Activated CD4-positive, alpha-beta T cell treated with anti-CD3 and anti-CD28 coated beads for 4 hours (primary cell): ENCODE measurements at places on chromosomes 7 and 10.
A peak's percentile ranks its signal among the peaks of the same experiment; 100 is the strongest.

- no peak for DNase-seq
These were observed 167.6 kb downstream of the ANK3 start for GRCh38 chr10:60222047-60222446.

- DNase-seq, result no peak
These were observed 733.9 kb upstream of the SORCS1 start for GRCh38 chr10:107898392-107898791.

DNA sequence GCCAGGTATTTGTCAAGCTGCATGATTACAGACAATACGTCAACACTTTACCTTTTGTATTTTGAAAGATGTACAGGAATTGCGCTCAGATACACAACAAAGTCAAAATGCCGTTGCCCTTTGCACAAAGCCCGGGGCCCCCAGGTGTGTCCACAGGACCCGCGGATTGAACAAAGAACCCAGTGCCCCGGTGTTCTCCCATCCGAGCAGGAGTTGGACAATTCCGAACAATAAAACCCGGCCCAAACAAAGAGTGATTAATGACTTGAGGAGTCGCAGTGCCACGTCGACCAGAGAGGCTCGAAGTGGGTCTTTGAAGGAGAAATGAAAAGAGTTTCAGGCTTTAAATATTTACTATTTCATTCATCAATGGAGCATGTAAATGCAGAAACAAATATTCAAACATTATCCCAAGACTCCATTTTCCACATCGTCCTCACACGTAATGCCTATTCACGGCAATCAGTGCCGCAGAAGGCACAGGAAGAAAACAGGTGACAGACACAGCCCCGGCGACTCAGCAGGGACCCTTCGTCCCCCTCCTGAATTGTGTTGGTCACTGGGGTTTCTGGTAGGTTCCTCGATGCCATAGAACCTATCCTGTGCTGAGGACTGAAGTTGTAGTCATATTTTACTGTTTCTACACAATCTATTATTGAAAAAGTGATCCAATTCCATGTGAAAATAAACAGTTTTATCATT lies 70.9 kb upstream of the MGMT start:
- DNase-seq, result no peak

DNA sequence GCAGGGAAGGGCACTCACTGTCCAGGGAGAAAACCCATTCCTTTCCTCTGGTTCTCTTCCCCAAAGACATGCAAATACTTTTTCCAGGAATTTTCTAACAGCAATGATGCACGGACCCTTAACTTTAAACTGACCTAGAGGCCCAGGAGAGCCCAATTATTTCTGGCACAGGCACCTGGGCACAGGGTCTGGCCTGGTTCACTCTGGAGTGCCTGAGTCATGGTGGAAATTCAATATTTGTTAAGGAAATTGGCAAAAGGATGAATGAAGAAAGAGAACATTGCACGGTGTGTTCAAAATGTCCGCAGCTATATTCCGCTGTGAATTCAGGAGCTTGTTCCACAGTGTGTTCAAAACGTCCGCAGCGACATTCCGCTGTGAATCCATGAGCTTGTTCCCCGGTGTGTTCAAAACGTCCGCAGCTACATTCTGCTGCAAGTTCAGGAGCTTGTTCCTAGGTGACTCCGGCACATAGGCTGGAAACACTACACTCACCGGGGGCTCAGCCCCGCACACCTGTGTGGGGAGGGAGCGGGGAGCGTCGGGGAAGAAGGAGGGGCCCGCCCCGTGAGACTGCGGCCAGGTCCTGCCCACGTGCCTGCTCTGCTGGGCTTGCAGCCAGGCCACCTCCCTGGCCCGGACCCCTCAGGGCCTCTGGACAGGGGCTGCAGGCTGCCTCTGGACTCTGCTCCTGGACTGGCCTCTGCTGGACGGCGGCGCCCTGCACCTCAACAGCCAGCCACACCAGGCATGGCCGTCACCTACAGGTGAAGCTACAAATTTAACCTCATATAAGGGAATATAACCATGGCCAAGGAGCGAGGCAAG lies 72.0 kb upstream of the FAM20C start:
- DNase-seq, result no peak

GRCh38 chr10:33186150-33186549 lies 148.3 kb downstream of the NRP1 start:
- DNase-seq, result no peak

DNA sequence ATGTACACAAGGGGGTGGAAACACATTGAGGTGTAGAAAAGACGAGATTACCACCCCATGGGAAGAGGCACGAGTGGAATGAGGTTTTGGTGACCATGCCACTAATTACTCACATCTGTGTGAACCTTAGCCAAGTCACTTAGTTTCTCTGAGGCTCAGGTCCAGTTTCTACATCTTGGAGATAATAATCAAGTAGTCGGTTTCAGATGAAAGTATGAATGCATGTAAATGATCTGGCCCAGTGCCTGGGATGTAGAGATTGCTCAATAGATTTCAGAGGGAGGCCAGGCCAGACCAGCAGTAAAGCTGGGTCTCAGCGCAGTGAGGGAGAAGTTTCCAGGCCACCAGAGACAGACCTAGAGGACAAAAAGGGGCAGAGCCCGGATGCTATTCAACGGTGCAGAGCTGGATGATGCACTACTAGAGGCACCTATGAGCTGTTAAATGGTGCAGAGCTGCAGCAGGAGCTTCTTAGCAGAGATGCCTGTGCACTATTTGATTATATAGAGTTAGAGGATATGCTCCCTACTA lies 725.1 kb downstream of the GRID1 start:
- no peak for DNase-seq

GRCh38 chr10:101939729-101940128 lies 96.1 kb upstream of the KCNIP2 start:
- DNase-seq, result no peak

DNA sequence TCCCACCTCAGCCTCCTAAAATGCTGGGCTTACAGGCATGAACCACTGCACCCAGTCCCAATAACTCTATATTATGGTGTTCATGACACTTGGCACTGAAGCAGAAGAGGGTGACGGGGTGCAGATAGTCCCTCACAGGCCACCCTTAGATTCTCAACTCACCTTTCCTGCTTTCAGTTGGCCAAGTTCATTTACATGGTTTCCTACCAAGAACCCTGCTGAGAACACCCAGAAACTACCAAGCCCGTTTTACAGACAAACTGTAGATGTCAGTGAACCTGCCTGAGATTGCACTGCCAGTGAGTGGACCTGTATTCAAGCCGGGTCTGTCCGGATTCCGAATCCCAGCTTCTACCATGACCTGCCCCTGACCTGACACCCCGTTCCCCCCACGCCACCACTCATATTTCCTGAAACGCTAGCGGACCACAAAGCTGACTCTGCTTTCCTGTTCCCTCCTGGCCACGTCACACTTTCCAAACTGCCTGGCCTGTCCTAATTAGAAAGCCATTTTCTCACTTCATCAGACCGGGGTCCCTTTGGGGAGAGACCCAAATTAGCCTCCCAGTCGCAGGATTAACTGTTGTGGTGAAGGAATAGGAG lies 17.3 kb downstream of the GRID2IP start:
- DNase-seq, result no peak

DNA sequence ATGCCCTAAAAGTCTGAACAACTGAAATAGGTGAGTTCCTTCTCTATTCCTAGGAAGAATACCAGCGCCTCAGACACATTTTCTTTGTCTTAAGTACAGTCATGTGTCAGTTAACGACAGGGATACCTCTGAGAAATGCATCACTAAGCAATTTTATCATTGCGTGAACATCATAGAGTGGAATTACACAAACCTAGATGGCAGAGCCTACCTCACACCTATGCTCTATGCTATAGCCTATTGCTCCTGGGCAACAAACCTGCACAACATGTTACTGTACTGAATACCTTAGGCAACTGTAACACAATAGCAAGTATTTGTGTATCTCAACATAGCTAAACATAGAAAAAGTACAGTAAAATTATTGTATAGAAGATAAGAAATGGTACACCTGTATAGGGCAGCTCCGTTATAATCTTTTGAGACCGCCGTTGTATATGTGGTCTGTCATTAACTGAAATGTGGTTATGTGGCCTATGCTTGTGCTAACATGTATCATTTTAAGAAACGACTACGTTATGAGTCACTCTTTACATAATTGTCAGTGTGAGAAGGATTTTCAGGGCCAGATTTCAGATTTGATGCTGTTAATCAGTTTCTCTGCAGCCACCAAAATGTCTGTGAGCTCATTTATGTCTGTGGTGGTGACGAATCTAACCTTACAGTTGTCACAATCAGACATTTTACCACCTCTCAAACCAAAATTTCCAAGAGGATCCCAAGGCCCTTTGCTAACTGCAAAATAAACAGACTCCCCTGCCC lies 66.1 kb upstream of the STK17A start:
- no peak for DNase-seq

GRCh38 chr7:135736586-135737305 lies 8.8 kb upstream of the SLC13A4 start:
- DNase-seq, result no peak

DNA sequence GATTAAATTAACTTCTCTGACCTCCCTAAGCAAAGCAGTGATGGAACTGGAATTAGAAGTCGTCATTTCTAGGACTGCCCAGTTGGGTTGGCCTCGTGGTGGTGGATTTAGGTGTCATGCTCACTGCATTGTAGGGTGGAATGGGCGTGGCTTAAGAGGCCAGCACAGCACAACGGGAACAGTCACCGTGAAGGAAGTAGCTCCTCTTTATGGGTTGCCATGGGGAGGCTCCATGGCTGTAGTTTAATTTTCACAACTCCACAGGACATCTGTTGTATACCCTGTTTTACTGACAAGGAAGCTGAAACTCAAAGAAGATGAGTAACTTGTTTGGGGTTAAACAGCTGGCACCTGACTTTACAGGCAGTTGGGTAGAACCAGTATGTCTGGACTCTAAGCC lies 208.3 kb downstream of the CELF2 start:
- DNase-seq, result peak; percentile 62

DNA sequence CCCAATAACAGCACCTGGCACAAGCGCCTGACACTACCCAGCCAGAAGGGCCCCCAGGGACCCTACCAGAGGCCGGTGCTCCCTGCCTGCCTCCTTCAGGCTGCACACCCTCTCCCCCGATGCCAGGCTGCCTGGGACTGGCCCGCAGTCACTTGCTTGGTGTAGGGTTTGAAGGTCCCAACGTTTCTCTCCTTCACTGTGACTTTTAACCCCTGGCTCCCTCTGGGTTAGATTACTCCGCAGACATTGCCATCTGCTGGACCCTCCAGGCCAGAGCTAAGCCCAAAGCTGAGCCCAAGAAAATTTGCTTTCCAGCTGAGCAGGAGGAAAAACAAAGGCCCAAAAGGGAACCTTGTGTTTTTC lies 6.9 kb downstream of the CDHR1 start:
- no peak for DNase-seq

- DNase-seq, result no peak
These were observed 217.1 kb downstream of the DIP2C start for GRCh38 chr10:472241-472910.

DNA sequence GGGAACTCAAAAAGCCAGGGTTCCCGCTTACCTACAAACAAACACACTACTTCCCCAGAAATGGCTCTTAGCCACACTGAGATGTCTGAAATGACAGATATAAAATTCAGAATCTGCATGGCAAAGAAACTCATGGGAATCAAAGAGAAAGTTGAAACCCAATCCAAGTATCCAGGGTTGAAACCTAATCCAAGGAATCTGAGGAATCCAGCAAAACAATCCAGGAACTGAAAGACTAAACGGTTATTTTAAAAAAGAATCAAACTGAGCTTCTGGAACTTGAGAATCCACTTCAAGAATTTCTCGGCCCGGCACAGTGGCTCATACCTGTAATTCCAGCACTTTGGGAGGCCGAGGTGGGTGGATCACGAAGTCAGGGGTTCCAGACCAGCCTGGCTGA lies 568.8 kb downstream of the POM121L12 start:
- no peak for DNase-seq

DNA sequence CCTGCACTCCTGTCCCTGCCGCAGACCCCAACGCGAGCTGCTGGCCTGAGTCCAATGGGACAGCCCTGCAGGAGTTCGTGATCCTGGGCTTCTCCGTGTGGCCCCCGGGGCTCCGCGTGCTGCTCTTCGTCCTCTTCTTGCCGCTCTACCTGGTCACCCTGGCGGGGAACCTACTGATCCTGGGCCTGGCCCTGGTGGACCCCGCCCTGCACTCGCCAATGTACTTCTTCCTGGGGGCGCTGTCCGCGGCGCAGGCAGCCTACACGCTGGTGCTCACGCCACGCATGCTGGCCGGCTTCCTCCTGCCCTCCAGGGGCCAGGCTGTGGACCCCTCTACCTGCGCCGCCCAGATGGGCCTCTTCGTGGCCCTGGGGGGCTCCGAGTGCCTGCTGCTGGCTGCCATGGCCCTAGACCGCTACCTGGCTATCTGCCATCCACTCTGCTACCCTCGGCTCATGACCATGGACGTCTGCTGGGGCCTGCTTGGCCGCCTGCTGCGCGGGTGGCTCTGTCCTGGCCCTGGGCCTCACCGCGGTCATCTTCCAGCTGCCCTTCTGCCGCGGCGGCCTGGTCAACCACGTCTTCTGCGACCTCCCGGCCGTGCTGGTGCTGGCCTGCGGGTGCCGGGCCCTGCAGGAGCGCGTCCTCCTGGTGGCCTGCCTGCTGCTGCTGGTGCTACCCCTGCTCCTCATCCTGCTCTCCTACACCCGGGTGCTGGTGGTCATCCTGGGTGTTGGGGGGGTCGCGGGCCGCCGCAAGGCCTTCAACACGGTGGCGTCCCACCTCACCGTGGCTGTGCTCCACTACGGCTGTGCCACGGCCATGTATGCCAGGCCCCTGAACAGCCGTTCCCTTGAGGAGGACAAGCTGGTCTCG lies 71.7 kb downstream of the RBAK start:
- no peak for DNase-seq

DNA sequence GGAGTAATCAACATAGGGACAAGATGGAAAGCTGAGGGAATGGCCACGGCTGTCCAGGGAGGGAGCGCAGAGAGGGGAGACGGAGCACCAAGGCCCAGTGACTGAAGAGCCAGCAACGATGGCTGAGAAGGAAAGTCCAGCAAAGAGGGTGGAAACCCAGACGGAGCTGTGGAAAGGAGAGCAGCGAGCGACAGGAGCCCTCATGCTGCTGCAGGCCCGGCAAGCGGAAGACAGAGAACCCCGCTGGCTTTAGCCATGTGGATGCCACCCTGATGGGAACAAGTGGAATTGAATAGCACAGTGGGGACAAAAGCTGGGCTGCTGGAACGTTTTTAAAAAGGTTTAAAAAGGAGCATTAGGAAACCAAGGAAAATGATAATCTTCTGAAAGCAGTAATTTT lies 82.9 kb upstream of the DDC start:
- DNase-seq, result no peak

DNA sequence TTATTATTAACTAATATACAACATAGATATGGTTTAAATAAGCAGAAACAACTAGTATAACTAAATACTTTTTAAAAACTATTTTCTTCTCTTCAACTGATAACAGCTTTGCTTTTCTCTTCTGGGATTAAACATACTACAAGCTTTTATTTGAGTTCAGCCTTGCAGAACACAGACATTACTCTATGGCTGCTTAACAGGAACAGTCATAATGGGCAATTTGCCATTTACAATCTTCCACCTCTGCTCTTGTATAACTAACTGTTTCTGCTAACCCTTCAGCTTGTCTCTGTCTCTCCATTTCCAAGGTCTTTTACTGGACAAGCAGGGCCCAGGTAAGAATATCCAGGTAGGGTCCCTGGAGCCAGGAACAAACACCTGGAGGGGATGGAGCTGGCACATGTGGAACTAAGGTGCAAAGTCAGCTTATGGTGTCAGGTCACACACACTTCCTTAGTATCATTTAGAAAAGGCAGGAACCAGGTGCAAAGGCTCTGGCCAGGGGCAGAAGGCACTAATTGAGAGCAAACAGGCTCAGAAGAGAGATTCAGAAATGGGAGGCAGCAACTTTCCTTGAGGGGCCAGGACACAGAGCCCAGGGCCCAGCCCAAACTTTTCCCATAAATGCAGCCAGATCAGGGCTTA lies 93.1 kb downstream of the STRA8 start:
- no peak for DNase-seq
